Breast epithelium (tissue), 4 donors: ENCODE measurements at places on chromosomes 5 and 9.

- DNase-seq = no peak
Measured at GRCh38 chr9:136507992-136508375, 25.1 kb upstream of the SEC16A start.

- no peak for DNase-seq
Measured at GRCh38 chr5:14212838-14213237, 69.7 kb downstream of the TRIO start.

- no peak for DNase-seq
Measured at GRCh38 chr9:35162605-35163315, 951 bp downstream of the UNC13B start.

DNA sequence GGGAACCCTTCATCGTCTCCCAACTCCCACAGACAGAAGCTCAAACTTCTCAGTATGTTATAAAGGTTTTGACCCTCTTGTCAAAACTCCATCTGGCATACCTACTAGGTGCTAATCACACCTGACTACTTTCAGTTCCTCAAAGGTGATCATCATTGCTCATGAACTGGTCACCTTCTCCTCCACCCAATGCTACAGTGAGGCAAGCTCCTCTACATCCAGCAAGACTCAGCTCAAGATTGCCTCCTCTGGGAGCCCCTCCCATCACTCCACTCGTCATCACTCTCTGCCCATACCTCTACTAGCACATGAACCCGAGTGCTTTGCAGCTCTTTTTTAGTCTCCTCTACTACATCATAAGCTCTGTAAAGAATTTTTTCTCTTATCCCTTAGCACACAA, 102.4 kb downstream of the LPAR1 start:
- DNase-seq = no peak

GRCh38 chr9:16869882-16870595, 431 bp downstream of the BNC2 start:
- DNase-seq = no peak

DNA sequence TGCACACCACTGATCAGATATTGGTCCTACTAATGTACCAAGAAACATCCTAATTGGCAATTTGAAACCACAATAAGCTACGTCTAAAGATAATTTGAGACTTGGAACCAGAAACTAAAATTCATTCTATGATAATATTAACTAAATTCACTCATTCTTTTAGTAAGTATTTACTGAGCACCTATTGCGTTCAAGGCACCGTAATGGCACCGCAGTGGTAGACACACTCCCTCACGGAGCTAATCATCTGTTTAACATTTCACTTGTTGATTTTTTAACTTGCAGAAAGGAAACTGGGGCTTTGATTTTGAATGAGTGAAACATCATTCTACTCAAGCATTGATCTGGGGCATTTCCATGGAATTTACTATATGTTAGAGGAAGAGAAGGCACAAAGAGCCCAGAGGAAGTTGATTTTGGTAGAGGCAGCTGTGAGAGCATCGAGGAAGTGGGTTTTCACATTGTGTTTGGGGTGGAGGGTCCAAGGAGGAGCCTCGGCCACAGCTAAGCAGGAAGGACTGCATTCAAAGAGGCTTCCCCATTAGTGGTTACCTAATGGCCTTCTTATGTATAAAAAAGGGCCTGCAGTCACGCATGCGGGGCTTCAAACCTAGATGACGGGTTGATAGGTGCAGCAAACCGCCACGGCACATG, 7.1 kb downstream of the RAPGEF1 start:
- no peak for DNase-seq

- DNase-seq = no peak
Measured at GRCh38 chr5:116438979-116439554, 135.6 kb downstream of the SEMA6A start.
